RPMI7951 (cell line): ENCODE measurements at places on chromosomes 7 and 10.

DNA sequence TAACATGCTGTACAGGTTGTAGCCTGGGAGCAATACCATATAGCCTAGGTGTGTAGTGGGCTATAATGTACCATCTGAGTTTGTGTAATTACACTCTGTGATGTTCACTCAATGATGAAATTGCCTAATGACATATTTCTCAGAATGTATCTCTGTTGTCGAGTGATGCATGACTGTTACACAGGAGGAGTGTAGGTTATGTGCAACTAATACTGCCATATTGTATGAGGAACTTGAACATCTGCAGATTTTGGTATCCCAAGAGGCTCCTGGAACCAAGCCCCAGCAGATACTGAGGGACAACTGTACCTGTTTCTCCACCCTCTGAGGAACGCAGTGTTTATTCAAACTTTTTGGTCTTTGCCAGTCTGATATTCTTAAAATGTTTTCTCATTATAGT is 38.6 kb downstream of the NACAD start:
- DNase-seq: no peak

DNA sequence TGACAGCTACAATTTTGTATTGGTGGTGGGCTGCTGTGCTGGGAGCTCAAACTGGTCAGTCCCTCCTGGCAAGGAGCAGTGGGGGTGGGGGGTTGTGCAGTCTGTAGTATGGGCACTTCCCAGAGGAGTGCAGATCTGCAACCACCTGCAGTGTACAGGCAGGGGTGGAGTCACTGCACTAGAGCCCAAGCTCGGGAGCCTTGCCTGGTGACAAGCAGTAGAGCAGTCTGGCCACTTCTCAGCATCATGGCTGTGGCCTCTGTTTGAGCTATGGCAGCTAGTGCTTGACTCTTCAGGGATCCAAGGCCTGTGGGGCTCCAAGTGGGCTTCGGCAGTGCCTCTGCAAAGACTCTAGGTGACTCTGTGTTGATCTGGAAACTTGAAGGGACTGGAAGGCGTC is 585.1 kb upstream of the GRM3 start:
- DNase-seq: no peak

GRCh38 chr10:129032372-129033313 is 434.4 kb upstream of the MGMT start:
- no peak for DNase-seq

DNA sequence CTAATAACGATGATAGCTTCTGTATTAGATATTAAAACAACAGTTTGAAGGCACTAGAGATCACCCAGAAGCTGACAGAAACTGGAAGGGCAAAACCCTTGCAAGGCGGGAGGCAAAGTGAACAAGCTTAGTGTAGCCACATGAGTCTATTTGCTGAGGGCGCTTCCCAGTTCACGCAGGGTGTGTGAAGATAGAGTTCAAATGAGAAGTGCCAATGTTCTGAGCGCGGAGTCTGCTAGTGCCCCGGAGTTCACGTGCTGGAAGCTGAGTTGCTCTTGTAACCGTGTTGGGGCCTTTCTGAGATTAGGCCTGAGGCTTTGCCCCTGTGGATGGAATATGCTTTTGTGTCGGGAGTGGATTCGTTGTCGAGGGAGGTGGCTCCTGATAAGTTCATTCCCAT is 16.6 kb upstream of the GTPBP4 start:
- no peak for DNase-seq

DNA sequence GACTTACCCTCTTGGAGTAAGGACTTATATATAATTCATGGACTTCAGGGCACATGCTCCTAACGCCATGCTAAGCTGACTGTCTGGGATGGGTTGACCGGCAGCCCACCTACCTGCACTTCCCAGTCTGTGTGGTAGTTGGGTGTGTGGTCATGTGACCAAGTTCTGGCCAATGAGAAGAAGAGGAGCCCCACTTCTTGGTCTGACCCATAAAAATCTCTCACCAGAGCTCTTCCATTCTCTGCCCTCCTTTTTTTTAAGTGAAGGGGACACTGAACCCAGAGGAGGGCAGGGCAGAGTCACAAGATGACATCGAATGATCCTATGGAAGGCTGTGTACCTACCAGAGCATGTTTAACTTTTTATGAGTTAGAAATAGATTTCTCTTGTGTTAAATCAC is 370.1 kb downstream of the FRMD4A start:
- DNase-seq: peak; percentile 40

DNA sequence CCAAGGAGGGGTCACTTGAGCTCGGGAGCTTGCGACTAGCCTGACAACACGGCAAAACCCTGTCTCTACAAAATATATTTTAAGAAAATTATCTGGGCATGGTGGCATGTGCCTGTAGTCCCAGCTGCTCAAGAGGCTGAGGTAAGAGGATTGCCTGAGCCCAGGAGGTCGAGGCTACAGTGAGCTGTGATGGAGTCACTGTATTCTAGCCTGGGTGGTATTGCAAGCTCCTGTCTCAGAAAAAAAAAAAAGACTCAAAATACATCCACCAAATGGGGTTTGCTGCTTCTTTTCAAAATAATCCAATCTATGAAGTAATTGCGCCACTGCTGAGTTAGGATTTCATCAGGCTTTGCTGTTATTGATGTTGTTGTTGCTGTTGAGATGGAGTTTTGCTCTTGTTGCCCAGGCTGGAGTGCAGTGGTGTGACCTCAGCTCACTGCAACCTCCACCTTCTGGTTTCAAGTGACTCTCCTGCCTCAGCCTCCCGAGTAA is 11.1 kb upstream of the VIM start:
- DNase-seq: no peak

- no peak for DNase-seq
These were observed 12.0 kb upstream of the RASSF4 start for GRCh38 chr10:44947371-44948152.

DNA sequence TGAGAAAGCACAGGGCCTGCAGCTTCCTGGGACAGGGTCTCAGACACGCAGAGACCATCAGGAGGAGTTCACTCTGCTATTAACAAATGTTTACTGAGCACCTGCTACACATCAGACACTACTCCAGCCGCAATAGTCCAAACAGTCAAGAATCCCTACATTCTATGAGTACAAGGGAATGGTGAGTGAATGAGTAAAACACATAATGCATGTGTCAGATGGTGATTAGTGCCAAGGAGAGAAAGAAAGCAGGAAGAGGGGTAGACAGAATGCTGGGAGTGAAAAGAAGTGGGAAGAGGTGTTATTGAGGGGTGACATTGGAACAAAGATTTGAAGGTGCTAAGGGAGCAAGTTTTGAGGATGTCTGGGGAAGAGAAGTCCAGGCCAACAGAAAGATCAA is 634.2 kb upstream of the GALNT17 start:
- DNase-seq: no peak

GRCh38 chr7:141407893-141408292 is 143.3 kb upstream of the AGK start:
- DNase-seq: no peak

DNA sequence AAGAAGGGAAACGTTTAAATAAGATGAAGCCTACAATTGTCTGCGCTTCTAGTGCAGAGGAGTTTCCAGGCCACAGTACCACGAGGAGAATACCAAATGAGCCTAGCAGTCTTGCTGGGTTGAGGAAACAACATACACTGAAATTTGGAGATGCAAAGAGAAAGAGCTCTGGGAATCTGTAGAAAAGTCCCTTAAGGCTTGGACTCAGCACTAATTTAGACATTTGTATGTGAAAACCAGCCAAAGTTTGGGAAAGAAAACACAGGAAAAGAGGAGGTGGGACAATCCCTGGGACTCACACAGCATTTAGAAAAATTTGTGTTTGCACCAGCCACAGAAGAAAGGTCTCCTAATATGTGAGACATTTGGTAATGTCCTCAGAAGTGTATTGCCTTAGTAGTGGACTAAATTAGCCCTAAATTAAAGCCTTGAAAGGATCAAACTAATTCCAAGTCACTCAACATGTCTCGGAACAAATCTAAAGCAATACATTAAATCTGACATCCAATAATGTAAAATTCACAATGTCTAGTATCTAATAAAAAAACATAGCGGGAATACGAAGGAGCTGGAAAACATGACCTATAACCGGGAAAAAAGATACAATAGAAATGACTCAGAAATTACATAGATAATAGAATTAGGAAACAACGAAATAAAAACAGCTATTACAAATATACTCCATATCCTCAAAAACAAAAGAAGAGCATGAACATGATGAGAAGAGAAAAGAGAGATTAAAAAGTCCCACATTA is 187.1 kb upstream of the NAMPT start:
- DNase-seq: no peak
